Tibial nerve (tissue), 4 donors: ENCODE measurements at places on chromosomes 7 and 10. TPM values are rescaled to one million over a fixed set of nuclear protein-coding genes. Genes with fewer than 3 reads are reported as not detected.

DNA sequence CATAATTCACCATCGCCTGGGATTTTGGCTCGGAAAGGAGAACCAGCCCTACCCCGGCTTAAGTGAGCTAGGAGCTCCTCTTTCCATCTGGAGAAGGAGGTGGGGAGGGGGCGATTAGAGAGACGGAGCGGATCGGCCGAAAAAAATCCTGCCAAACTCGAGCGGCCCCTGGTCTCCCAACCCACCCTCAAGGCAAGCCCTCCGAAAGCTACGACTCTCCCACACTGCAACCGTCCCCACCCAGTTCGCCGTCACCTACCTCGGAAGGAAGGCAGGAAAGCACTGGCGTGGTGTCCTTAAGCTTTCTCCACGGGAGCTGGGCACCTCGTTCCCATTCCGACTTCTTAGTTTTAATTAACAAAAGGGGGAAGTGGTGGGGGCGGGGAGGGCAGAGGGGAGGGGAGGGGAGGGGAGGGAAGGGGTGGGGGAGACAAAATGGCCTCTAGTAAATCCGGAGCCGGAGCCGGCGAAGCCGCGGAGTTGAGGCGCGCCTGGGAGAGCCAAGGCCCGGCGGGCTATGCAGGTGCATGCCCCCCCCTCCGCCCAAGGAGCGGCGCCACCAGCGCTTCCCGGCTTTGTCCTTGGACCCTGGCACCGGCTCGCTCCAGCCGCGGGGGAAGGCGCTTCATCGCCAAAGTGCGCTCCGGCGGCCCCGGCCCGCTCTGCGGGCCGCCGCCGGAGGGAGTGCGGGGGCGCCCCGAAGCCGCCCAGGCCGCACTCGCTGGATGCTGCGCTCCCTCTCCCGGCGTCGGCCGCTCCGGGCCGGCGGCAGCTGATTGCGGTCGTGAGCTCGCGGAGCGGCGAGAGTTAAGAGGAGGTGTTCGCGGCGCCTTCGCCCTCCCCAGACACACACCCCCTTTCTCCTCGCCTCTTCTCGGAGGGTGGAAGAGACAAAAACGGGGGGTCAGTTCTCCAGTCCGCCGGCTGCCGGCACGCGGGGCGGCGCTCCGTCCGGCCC lies at the start of gene LRRC4:
Gene LRRC4, minus strand, starts transcription at position 784 of the 958 bp plus-strand sequence. CDS start 797 bp downstream, outside the sequence.
- H3K4me3 ChIP-seq: peak within 1 kb of the TSS; percentile 55
- H3K4me1 ChIP-seq: peaks cover 19% of the 10 kb centered on the region
- no peak for DNase-seq
- H3K27ac ChIP-seq: peak within 1 kb of the TSS; percentile 50
- no peaks in the 10 kb centered on the region for H3K36me3 ChIP-seq

GRCh38 chr7:30510124-30511075 lies 5.8 kb upstream of the GGCT start:
- H3K4me1 ChIP-seq: no peaks in the 10 kb centered on the region
- no peak for DNase-seq
- H3K36me3 ChIP-seq: no peaks in the 10 kb centered on the region
- H3K27me3 ChIP-seq: no peaks in the 10 kb centered on the region

DNA sequence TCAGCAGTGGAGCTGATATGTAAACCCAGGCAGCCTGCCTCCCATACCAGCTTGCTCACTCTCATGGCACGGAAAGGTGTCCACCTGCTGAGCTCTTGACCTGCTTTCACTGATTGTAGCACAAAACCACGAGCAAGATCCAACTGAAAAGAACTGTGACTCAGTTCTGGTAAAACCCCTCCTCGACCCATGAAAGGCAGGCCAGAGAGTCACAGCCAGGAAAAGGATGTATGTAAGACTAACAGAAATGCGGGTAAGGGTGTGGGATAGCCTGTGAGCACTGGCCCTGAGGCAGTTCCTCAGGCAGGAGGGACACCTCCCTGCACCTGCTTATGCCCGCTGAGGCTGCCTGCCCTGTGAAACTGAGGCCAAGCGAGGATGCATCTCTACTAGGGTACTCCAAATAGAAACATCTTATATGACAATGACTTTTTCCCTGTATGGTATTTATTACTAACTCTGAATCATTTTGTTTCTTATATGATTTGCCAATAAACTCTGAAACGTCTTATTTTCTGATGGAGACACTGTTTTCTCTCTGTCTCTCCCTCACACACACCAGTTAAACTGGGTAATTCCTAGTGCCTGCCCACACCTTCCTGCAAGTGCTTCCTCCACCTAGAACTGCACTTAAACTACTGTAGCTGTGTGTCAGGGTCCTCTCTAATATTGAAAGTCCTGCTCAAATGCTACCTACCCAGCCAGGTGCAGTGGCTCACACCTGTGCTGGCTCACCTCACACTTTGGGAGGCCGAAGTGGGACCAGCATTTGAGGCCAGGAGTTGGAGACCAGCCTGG lies 73.3 kb upstream of the GHITM start:
- no peak for DNase-seq
- no peak overlapping the region for H3K4me3 ChIP-seq
- H3K27me3 ChIP-seq: no peaks in the 10 kb centered on the region

DNA sequence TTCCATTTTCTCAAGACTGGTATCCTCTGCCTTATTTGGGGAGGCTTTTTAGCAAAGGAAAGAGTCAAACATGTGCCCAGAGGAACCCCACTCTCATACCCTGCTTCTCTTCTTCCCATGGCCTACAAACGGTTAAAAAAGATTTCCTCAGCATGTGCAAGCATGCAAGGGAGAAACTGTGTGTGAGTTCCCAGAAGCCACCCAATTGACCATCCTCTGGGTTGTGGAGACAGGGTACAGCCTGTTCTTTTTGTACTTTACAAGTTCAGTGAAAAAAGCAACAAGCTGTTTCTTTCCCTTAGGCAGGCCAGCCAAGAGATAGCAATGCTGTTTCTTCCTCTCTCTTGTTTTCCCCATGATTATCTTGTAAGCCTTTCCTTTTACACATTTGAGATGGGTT lies 68.8 kb upstream of the MTPN start:
- H3K27ac ChIP-seq: no peak overlapping the region
- no peaks in the 10 kb centered on the region for H3K4me1 ChIP-seq
- no peak for DNase-seq
- H3K27me3 ChIP-seq: no peaks in the 10 kb centered on the region

GRCh38 chr7:36387435-36388231 lies 2.0 kb upstream of the ANLN start:
- H3K36me3 ChIP-seq: no peaks in the 10 kb centered on the region
- H3K27me3 ChIP-seq: no peaks in the 10 kb centered on the region
- no peak overlapping the region for H3K27ac ChIP-seq
- DNase-seq: no peak
- H3K4me1 ChIP-seq: peaks cover 24% of the 10 kb centered on the region

DNA sequence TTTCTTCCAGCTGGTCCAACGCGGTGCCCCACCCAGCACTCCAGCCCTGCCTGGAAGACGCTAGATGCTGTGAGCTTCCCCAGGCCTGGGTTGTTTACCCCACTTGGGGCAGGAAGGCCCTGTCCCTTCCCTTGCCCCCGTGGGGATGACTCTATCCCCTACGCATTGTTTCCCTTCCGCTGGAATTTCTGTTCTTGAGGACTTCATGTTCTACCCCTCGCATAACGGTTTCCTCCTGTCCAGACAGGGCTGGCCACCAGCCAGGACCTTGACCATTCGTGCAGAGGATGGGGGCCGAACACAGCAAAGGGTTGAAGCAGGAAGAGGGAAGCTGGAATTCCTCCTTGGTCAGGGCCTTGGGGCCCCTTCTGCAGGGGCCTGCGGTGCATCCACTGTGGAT lies 14.7 kb upstream of the SERPINE1 start:
- H3K4me1 ChIP-seq: no peaks in the 10 kb centered on the region
- H3K4me3 ChIP-seq: no peak overlapping the region
- peak overlapping the region; percentile 40 for H3K27ac ChIP-seq

GRCh38 chr10:133143546-133143945 lies 16.5 kb upstream of the KNDC1 start:
- H3K27me3 ChIP-seq: no peaks in the 10 kb centered on the region
- no peak overlapping the region for H3K27ac ChIP-seq
- DNase-seq: no peak
- no peaks in the 10 kb centered on the region for H3K36me3 ChIP-seq
- H3K4me1 ChIP-seq: no peaks in the 10 kb centered on the region
- no peak overlapping the region for H3K4me3 ChIP-seq

GRCh38 chr10:100128951-100129350 lies 47.3 kb upstream of the CPN1 start:
- no peaks in the 10 kb centered on the region for H3K36me3 ChIP-seq
- H3K4me3 ChIP-seq: no peak overlapping the region
- no peaks in the 10 kb centered on the region for H3K27me3 ChIP-seq
- no peak for DNase-seq

DNA sequence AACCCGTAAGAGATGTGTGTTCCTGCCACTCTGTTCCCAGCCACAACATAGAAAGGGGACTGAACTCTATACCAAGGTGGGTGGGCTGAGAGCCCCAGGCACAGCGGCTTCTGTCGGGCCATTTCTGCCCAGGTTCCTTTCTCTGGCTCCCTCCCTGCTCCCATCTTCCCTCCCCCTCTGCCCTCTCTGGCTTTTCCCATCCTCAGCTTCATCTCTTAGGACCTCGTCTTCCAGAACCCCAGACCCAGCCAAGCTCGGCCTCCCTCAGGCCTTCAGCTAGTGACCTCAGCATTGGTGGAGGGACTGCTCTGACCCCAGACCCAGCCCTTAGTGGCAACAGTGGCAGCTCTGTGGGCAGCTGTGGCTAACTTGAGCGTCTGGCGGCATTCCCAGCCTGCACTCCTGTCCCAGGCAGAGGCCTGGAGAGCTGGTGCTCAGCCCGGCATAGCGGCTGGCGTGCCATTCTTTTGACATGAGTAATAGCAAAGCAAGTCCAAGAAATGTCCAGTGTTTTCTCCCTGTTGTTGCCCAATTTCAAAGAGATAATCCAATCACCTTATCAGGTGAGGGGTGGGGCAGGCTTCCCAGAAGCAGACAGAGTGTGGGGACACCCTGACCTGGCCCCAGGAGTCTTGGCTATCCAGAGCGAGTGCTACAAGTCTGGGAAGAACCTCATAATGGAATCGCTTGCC lies 15.9 kb downstream of the PTPRE start:
- H3K4me1 ChIP-seq: no peaks in the 10 kb centered on the region
- no peaks in the 10 kb centered on the region for H3K27me3 ChIP-seq
- peak overlapping the region; percentile 85 for H3K27ac ChIP-seq
- H3K36me3 ChIP-seq: no peaks in the 10 kb centered on the region
- no peak overlapping the region for H3K4me3 ChIP-seq

- no peak for DNase-seq
- no peak overlapping the region for H3K27ac ChIP-seq
- no peaks in the 10 kb centered on the region for H3K36me3 ChIP-seq
- no peaks in the 10 kb centered on the region for H3K27me3 ChIP-seq
- H3K4me1 ChIP-seq: peaks cover 18% of the 10 kb centered on the region
Measured at GRCh38 chr7:40544221-40544723, 409.5 kb downstream of the SUGCT start.

DNA sequence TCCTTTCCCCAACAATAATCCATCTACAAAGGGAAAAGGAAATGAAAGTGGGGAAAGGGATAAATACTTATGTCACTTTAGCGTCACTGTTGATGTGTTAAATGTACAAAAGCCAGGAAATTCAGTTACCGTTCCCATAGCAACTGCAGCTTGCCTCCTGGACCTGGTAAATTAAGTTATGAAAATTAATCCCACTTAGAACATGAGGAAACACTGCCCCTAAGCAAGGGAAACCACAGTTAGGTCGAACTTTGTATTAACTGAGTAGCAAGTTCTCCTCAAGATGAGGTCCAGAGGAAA lies 338.2 kb upstream of the AOAH start:
- H3K27me3 ChIP-seq: no peaks in the 10 kb centered on the region
- H3K36me3 ChIP-seq: no peaks in the 10 kb centered on the region
- no peak overlapping the region for H3K27ac ChIP-seq
- H3K4me3 ChIP-seq: no peak overlapping the region
- no peak for DNase-seq

- H3K27me3 ChIP-seq: no peaks in the 10 kb centered on the region
- no peak overlapping the region for H3K4me3 ChIP-seq
- DNase-seq: no peak
- no peak overlapping the region for H3K27ac ChIP-seq
Measured at GRCh38 chr7:143936087-143937009, 1.3 kb downstream of the OR2F2 start.

DNA sequence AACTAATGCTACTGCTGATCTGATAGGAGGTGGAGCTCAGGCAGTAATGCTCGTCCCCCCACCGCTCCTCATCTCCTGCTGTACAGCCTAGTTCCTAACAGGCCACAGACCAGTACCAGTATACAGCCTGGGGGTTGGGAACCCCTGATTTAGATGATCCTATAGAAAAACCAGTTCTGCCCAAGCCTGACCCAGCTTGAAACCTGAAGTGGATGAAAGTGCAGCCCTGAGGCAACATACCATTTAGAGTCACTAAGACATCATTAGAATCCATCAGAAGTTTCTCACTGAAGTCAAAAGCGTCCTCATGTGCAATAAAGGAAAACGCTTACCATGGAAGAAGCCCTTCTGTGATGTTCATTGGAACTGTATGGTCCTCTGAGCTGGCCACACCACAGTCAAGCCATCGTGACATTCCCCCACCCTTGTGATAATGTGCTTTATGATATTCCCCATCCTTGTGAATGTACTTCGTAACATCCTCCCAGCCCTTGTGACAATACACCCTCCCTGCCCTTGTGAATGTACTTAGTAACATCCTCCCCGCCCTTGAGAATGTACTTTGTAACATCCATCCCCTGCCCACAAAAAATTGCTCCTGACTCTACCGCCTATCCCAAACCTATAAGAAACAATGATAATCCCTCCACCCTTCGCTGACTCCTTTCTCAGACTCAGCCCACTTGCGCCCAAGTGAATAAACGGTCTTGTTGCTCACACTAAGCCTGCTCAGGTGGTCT lies 65.9 kb upstream of the HECTD2 start:
- H3K4me3 ChIP-seq: no peak overlapping the region
- H3K4me1 ChIP-seq: peaks cover 6% of the 10 kb centered on the region
- H3K36me3 ChIP-seq: no peaks in the 10 kb centered on the region
- DNase-seq: no peak
- no peak overlapping the region for H3K27ac ChIP-seq

SFTPA1 gene
- not detected for total RNA-seq

SOSTDC1 gene
- 0.39 TPM for total RNA-seq

SEPHS1 gene
- 18.0 TPM for total RNA-seq
